ENCODE measurements at places on chromosomes 1 and 21. TPM values are rescaled to one million over a fixed set of nuclear protein-coding genes. Genes with fewer than 3 reads are reported as not detected.

AJAP1 gene
- 1.6 TPM for total RNA-seq

CD101 gene
- total RNA-seq: 0.13 TPM

C8A gene
- not detected for total RNA-seq

PLPP3 gene
- 666 TPM for total RNA-seq

WDR77 gene
- 19.5 TPM for total RNA-seq

MIGA1 gene
- total RNA-seq: 25.8 TPM

DNA sequence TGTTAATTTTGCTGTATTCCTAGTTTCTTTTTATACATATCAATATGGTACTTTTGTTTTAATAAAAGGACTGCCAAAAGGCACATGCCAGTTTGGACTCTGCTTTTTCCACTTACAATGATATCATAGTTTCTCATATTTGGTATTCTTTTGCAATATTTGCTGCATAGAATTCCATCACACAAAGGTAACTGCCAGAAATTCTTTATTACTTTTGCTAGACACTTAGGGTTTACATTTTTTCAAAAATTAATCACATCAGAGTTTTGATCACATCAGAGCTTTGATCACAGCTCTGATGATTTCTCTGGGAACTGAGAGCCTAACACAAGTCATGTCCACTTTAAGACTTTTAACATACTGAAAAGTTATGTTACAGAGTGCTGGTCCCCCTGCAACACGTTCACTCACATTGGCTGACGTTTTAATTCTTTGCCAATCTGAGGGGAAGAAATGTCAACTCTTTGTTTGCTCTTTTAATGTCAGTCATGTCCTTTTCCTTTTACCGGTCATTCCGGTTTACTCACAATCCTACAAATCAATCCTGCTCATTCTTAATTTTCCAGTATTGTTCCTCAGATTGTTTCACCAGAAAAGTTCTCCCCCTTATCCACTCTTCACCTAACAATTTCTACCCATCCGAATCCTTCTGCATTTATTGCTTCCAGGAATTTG is 1.1 kb upstream of the CD46 start:
- peaks cover 47% of the 10 kb centered on the region for H3K4me1 ChIP-seq
- no peaks in the 10 kb centered on the region for H3K36me3 ChIP-seq
- no peaks in the 10 kb centered on the region for H3K27me3 ChIP-seq
- no peak for DNase-seq
- peak overlapping the region; percentile 89 for H3K27ac ChIP-seq
- H3K4me3 ChIP-seq: no peak overlapping the region

- no peak overlapping the region for H3K4me3 ChIP-seq
- H3K27me3 ChIP-seq: no peaks in the 10 kb centered on the region
- DNase-seq: no peak
- H3K4me1 ChIP-seq: peaks cover 31% of the 10 kb centered on the region
These were observed 33.0 kb downstream of the LRRN2 start for GRCh38 chr1:204652497-204652896.

DNA sequence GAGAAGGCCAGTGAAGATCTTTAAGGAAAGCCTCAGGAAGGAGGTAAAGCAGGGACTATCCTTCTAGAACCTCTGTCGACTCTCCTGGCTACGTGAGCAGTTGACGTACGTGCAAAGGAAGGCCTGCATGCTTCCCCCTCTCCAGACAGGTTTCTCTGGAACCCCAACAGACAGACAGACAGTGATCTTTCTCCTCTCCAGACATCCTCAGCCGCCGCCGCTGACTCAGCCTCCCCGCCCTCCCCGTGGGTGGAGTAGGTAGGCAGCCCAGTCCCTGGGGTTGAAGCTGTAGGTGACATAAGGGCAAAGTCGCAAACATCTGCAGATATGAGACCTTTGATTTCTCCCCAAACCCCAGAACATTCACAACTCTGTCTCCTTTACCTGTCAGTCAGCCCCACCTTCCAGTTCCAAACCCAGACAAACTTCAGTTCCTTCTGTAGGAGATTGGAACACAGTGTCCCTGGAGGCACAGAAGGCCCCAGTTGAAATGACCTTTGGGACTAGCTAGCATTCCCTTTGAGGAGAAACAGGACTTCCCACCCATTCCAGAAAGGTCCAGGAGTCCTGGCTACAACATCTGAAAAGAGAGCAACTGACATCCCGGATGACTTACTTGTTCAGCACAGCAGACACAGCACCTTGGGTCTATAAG is 146.0 kb upstream of the JUN start:
- no peak overlapping the region for H3K27ac ChIP-seq
- no peak overlapping the region for H3K4me3 ChIP-seq
- DNase-seq: no peak
- no peaks in the 10 kb centered on the region for H3K27me3 ChIP-seq
- H3K4me1 ChIP-seq: peaks cover 36% of the 10 kb centered on the region
- no peaks in the 10 kb centered on the region for H3K36me3 ChIP-seq

GRCh38 chr21:38804789-38805327 is 871 bp upstream of the ETS2 start:
- DNase-seq: peak; percentile 81
- H3K27me3 ChIP-seq: no peaks in the 10 kb centered on the region
- no peaks in the 10 kb centered on the region for H3K36me3 ChIP-seq
- H3K4me1 ChIP-seq: peaks cover 23% of the 10 kb centered on the region
- peak overlapping the region; percentile 69 for H3K27ac ChIP-seq

DNA sequence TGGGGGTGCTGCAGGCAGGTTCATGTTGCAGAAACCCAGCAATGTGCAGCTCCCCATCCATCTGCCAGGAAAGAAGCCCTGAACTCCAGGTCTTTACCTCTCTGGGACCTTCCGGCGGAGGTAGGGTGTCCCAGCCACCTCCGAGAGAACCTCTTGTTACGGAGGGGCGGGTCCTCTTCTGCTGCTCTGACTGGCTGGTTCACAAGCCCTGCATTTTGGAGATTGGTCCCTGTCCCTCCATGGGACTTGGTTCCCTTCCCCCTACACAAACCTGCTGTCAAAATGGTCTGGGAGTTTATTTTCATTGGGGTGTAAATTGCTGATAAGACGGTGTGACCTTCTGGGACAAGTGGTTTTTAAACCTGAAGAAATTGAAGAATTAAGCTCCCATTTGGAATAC is 8.0 kb upstream of the CELSR2 start:
- H3K4me3 ChIP-seq: no peak overlapping the region
- peaks cover 24% of the 10 kb centered on the region for H3K4me1 ChIP-seq
- peaks cover 21% of the 10 kb centered on the region for H3K36me3 ChIP-seq
- no peak for DNase-seq
- no peak overlapping the region for H3K27ac ChIP-seq
- H3K27me3 ChIP-seq: no peaks in the 10 kb centered on the region

DNA sequence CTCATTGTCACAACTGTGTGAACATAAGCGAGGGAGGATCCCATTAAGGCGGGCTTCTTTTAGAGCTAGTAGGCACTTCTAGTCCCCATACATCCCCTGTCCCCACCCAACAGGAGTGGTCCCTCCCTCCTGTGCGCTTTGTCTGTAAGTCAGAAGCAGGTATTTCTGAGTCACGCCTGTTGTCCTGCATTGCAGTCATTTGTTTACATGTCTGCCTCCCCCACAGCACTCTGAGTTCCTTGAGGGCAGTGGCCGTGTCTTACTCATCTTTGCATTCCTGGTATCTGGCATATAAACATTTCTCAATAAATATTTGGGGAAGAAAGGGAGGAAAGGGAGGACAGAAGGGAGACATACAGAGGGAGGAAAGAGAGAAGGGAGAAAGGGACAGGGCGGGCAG is 40.3 kb downstream of the PLEKHA6 start:
- H3K27ac ChIP-seq: no peak overlapping the region
- no peaks in the 10 kb centered on the region for H3K36me3 ChIP-seq
- no peaks in the 10 kb centered on the region for H3K27me3 ChIP-seq
- no peak overlapping the region for H3K4me3 ChIP-seq
- DNase-seq: no peak

DNA sequence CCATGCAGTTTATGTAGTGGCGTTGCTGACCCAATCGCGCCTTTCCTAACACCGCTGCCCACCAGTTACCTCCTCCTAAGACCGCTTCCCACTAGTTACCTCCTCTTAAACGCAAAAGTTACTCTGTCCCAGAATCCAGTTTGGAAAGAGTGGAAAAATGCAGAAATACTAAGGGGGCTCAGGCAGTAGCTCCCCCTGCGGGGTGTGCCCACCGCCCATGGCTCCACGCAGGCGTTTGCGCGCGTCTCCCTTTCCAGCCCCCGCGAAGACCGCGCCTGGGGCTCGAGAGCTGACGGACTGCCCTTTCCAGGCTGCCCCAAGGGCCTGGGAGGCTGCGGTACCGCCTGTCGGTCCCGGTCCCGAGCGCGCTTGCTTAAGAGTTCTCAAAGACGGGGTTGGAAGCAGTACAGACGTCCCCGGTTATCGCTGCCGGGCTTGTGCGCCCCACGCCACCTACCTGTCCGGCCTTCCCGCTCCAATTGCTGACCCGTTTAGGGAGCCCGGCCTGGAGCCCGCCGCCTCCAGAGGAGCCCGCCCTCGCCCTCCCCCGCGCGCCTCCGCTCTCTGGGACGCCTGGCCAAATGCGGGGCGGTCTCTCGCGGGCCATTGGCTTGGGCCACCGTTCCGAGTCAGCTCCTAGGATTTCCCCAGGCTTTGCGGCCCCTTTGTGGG is 414.1 kb upstream of the ESRRG start:
- H3K27ac ChIP-seq: no peak overlapping the region
- H3K4me1 ChIP-seq: peaks cover 22% of the 10 kb centered on the region
- no peaks in the 10 kb centered on the region for H3K36me3 ChIP-seq
- DNase-seq: peak; percentile 22

DNA sequence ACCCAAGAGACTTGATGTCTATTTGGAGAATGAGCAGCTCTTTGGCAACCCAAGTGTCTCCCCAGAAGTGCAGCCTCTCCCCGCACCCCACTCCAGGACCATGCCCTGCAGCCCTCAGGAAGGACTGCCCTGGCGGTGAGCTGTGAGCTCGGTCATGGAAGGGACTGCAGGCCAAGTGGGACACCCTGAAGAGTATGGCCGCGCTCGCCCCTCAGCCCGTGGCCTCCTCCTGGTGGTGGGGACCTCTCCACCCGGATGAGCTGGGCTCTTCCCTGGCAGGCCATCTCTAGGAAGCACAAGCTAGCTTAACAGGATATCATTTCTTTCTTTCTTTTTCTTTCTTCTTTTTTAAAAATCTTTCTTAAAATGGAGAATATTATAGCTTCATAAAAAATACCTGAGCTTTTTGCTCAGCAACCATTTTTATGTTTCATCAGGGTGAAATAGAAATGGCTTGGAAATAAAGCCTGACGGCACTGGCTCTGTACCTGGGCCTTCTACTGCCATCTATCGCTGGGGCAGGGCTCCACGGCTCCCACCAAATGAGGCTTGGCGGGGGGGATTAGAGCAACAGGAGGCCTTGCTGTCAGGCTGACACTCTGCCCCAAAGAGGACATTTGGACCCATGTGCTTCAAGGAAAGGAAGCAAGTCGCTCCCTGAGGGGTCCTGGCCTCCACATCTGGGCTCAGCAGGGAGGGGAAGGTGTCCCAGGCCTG is 296.2 kb upstream of the VAMP3 start:
- H3K36me3 ChIP-seq: no peaks in the 10 kb centered on the region
- H3K27ac ChIP-seq: no peak overlapping the region
- H3K4me3 ChIP-seq: no peak overlapping the region
- H3K4me1 ChIP-seq: peaks cover 21% of the 10 kb centered on the region
- H3K27me3 ChIP-seq: no peaks in the 10 kb centered on the region
- DNase-seq: no peak

DNA sequence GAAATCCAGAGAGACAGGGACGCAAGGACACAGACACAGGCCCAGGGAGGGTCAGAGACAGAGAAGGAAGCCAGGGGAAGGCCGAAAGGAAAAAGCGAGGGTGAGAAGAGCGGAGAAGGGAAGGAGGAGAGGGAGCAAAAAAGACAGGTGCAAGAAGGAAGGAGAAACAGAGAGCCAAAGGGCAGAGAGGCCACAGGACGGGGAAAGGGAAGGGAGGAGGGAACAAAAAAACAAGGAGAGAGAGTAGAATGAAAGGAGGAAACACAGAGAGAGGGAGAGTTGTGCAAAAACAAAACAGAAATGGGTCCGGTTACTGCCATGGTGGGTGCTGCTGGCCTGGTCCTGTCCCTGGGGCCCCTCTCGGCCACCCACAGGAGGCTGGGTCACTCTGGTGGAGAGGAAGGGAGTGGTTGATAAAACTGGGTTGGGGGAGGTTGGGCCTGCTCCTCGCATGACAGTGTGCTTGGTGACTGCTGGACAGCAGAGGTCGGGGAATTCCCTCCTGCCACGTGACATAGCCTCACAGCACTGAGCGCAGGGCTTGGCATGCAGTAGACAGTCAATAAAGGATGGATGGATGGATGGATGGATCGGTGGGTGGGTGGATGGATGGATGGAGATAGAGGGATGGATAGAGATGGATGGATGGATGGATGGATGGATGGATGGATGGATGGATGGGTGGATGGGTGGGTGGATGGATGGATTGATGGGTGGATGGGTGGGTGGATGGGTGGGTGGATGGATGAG is 64.8 kb downstream of the RAP1GAP start:
- peaks cover 47% of the 10 kb centered on the region for H3K36me3 ChIP-seq
- no peak for DNase-seq
- H3K4me1 ChIP-seq: peaks cover 14% of the 10 kb centered on the region
- peak overlapping the region; percentile 6 for H3K27ac ChIP-seq

- no peak overlapping the region for H3K4me3 ChIP-seq
- no peak overlapping the region for H3K27ac ChIP-seq
- H3K36me3 ChIP-seq: no peaks in the 10 kb centered on the region
- no peaks in the 10 kb centered on the region for H3K4me1 ChIP-seq
- DNase-seq: peak; percentile 28
These were observed 107.8 kb downstream of the DISC1 start for GRCh38 chr1:231734417-231734816.

- H3K4me1 ChIP-seq: peaks cover 9% of the 10 kb centered on the region
- peak overlapping the region; percentile 66 for H3K4me3 ChIP-seq
- H3K36me3 ChIP-seq: no peaks in the 10 kb centered on the region
- no peaks in the 10 kb centered on the region for H3K27me3 ChIP-seq
These were observed 3.7 kb upstream of the CCN1 start for GRCh38 chr1:85576642-85577418.

GRCh38 chr1:156813750-156814570 is 2.7 kb downstream of the SH2D2A start:
- peak overlapping the region; percentile 34 for H3K4me3 ChIP-seq
- H3K27ac ChIP-seq: no peak overlapping the region
- peak; percentile 61 for DNase-seq
- peaks cover 10% of the 10 kb centered on the region for H3K4me1 ChIP-seq
- H3K36me3 ChIP-seq: no peaks in the 10 kb centered on the region
